HCT116 (cell line): ENCODE measurements at places on chromosomes 3 and 15.

- no peak for DNase-seq
These were observed 40.9 kb upstream of the LDHAL6B start for GRCh38 chr15:59165726-59166125.

DNA sequence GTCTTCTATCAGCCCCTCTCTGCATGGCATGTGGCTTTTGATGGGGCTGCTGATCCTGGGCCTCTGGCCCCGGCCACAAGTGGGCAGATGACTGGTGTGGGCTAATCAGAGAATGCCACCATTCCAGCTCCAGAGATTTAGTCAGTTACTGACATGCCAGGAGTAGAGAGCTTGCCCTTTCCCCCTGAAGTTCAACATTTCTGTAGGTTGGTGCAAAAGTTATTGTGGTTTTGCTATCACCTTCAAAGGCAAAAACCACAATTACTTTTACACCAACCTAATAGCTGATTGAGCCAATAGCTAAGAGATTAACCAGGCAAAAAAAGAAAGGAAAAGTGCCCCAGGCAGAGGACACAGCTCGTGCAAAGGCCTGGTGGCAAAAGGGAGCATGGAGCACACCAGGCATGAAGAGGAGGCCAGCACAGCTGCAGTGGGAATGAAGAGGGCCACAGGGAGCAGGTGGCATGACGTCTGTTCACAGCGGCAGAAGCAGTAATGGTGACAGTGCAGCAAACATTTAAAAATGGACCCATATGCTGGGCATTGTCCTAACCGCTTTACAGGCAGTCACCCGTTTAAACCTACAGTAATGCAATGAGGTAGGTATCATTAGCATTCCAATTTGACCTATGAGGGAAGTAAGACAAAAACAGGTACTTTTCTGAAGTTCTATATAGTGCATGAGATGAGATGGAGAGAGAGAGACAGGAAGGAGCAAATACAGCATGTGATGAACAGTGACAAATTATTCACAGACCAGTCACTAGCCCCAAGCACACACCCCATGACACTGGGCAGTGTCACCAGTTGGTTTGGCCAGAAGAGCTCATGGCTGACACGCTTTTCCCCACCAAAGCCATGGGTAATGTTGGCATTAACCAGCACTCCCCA is 373.0 kb upstream of the PROK2 start:
- no peak for DNase-seq

DNA sequence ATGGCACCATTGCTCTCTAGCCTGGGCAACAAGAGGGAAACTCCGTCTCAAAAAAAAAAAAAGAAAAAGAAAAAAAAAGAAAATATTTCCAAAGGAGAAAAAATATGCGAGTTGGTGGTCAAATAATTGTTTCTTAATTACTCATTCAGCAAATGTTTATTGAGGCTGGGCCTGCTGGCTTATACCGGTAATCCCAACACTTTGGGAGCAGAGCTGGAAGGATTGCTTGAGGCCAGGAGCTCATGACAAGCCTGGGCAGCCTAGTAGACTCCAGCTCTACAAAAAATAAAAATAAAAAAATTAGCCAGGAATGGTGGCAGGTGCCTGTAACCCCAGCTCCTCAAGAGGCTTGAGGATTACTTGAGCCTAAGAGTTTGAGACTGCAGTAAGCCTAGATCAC is 4.1 kb downstream of the KNL1 start:
- no peak for DNase-seq

DNA sequence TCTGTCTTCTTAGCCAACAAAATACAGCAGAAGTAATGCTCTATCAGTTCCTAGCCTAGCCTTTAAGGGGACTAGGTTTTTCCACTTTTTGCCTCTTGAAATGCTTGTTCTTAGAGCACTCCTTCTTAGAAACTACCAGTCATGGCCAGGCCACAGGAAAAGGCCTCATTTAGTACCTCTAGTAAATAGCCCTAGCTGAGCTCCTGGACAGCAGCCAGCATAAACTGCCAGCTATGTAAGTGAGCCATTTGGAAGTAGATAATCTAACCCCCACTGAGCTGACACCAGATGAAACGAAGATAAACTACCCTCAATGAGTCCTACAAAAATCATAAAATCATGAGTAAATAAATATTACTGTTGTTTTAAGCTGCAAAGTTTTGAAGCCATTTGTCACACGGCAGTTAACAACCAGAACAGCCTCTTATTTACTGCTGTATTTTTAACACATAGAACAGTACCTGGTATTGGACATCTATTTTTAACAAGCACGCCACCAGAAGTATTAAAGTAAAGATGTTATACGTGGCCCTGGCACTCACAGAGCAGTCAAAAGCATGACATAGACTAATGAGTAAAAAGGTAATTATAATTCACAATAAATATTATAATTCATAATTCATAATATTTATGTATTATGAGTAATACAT is 12.0 kb downstream of the TBC1D5 start:
- DNase-seq = peak; percentile 53

DNA sequence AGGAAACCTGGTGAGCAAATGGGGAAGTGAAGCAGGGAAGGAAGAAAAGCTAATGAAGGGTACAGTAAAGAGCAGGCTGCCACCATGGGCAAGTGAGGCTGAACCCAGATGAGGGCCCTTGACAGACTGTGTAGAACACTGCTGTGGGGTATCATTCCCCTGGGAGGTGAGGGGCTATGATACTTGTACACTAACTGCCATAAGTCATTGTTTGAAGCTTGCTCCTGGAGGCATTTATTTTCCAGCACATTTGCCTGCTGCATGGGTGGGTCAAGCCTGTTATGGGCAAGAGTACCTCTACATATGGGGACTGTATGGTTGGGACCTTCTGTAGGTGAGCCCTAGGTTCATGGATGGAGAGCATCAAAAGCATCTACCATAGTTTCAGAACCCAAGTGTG is 57.4 kb downstream of the POMGNT2 start:
- no peak for DNase-seq

GRCh38 chr3:88618021-88618645 is 468.4 kb downstream of the C3orf38 start:
- no peak for DNase-seq

GRCh38 chr3:4835616-4836043 is 143.6 kb upstream of the BHLHE40 start:
- no peak for DNase-seq

GRCh38 chr3:108437439-108437838 is 73.0 kb downstream of the MYH15 start:
- no peak for DNase-seq

DNA sequence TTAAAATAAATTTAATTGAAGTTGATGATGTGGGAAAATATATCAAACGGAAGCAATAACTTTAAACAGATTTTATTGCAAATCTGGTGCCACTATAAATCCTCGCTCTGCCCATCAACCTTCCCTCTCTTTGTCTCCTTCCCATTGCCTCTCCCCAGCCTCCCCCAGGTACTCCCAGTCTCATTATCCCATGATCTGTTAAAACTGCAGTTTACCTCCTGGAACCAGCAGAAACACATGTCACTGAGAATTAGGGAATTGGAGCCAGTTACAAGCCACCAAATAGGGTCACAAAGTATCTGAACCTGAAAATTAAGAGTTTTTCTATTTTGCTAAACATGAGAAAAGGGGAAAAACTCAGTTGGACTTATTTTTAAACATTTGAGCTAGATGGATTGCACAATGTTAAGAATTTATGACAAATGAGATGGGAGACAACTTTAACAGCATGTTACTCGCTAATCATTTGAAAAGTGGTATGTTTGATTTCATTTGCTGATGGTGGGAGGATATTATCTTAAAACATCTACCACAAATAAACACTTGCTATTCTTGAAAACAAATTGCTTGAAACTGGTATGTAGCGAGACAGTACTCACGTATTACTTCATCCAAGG is 2.4 kb downstream of the PLCH1 start:
- DNase-seq = no peak

- DNase-seq = no peak
These were observed 104.1 kb downstream of the TBC1D5 start for GRCh38 chr3:17638356-17638755.
